ENCODE measurements at places on chromosomes 12 and 14.

GRCh38 chr14:24277071-24277470 is 5.7 kb upstream of the RABGGTA start:
- DNase-seq = no peak

- no peak for DNase-seq
Measured at GRCh38 chr12:76201758-76202157, 117.3 kb upstream of the NAP1L1 start.

- DNase-seq = no peak
Measured at GRCh38 chr12:46351886-46352650, 20.5 kb downstream of the SLC38A2 start.

DNA sequence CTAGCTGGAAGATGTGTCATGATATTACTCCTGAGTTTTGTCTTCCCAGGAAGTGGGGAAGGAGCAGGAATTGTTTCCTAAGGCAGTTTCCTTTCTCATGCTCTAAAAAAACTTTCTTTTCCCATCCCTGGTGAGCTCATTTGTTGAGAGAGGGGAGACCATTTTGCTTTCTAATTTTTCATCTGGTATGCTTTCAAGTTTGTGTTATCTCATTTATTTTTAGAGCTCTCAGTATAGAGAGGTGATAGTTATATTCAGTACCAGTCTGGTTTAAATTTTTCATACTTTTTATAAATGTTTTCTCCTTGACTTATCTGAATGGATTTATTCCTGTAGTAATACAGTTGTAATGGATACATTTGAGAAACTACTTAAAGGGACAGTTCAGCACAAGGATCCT is 79.6 kb downstream of the FBXW8 start:
- no peak for DNase-seq

DNA sequence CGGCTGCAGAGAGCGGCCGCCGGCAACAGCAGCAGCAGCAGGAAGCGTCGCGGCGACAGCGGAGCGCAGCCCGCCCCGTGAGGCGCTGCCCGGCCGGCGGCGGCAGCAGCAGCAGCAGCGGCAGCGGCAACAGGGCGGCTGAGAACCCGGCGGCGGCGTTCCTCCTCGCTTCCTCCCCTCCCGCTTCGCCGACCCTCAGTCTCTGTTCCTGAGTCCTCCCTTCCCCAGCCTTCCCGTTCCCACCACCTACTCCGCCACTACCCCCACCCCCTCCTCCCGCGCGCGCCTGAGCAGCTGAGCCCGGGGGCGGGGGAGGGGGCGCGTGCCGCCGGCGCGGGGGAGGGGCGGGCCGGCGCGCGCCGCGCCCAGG is 310 bp downstream of the BICDL1 start:
- DNase-seq = no peak

DNA sequence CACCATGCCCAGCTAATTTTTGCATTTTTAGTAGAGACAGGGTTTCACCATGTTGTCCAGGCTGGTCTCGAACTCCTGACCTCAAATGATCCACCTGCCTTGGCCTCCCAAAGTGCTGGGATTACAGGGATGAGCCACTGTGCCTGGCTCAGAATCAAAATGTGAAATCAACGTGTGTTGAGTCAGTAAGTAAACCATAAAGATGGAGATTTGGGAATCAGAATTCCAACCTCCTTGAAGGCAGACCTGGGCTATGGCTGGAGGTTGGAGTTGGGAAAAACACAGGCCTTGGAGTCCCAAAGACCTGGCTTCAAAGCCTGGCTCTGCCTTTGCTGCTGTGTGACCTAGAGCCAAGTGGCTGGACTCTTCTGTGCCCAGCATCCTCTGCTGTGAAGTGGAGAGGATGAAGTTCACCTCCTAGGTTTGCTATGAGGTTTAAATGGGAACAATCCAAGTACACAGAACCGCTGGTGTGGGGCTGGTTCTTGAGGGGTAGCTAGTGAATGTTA is 10.2 kb downstream of the ALDH2 start:
- DNase-seq = no peak

DNA sequence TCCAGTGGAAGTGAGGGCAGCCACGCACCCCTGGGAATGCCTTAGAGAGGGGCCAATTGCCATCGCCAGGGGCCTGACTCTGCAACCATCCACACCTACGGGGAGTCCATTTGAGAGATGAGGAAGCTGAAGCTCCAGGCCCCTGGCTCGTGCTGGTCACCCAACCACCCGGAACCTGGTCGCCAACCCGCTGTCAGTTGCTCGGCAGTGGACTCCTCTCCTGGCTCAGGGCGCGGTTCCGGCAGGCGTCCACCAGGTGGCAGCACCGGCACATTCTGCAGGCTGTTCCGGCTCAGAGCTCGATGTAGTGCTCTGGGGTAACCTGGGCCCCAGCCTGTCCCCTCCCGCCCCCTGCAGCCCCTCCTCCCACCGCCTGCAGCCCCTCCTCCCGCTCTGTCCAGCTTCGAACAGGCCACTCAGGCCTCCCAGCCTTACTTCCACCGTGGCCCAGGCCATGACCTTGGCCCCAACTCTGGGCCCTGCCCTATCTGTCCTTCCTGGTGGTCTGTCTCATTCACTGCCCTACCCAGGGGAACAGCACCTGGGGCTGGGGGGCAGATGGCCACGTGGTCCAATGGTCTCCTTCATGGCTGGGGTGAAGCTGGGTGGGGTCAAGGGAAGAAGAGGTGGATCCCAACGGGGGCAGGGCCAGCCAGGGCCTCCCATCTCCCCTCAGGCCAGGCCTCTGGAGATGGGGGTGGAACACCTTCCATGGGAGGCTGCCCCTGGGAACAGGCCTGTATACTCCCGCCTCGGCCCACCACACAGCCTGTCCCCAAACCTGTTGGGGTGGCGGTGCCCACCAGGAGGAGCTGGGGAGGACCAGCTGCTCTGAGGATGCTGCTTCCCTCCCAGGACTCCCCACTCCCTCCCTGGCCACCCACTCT is 15.7 kb downstream of the SIVA1 start:
- DNase-seq = peak; percentile 93

- no peak for DNase-seq
Measured at GRCh38 chr14:79543967-79544697, 667.2 kb downstream of the DIO2 start.

DNA sequence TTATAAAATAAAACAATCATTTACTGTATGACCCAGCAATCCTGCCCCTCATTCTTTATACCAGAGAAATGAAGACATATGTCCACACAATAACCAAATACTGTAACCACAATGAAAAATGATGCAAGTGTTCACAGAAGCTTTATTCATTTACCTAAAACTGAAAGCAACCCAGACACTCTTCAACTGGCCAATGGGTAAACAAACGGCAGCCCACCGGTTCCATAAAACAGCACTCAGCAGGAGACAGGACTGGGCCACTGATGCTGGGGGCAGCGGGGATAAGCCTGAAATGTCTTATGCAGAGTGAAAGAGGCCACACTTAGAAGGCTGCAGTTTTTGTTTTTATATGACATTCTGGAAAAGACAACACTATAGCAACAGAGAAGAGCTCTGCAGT is 15.1 kb downstream of the DDX51 start:
- no peak for DNase-seq

DNA sequence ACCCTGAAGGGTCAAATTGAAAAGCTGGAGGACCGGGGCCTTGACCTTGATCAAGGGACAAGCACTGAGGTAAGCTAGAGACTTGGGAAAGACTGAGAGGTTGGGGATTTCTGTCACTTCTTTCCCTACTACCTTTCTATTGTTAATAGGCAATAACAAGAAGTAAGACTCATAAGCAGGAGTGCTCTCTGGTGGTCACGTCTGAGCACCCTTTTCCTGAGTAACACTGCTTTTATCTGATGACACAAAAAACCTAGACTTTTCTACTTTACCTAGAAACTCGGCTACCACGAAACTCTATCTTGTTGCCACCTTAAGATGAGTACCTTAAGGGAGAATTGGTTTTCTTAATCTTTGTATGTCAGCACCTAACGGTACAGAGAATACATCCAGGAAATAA is 35.5 kb upstream of the PPFIBP1 start:
- DNase-seq = no peak

DNA sequence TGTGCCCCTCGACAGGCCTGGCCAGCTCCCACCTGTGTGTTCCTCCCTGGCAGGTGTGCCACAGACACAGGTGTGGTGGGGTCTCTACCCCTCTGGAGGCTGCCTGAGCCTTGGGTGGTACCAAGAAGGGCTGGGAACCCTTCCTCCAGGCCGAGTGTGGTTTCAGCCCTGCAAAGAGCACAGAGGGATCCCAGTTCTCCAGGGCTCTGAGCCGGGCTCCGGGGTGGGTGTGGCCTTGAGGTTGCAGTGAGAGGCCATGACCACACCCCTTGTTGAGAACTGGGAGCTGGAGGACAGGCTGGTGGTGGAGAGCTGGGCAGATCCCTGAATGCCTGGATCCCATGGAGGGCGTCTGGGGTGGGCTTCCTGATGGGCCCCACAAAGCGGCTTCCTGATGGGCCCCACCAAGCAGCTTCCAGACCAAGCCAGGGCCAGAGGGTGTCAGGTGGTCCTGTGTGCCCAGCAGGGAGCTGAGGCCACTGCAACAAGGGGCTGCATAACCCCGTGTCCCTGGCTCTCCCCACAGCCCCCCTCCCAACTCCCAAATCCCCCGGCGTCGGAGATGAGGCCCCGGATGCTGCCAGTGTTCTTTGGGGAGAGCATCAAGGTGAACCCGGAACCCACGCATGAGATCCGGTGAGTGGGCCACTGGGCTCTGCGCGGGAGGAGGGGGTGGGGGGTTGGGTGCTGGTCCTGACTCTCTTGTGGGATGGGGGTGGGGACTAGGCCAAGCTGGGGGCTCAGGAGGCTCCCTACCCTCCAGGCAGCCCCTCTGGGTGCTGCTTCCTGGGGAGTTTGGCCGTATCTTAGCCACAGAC is 16.6 kb downstream of the RFLNA start:
- no peak for DNase-seq

Measured in GM10248 (cell line).